ENCODE measurements at places on chromosomes 11 and 22. TPM values are rescaled to one million over a fixed set of nuclear protein-coding genes. Genes with fewer than 3 reads are reported as not detected.

- H3K27ac ChIP-seq = no peak overlapping the region
- no peaks in the 10 kb centered on the region for H3K27me3 ChIP-seq
- no peak for DNase-seq
- H3K36me3 ChIP-seq = peaks cover 36% of the 10 kb centered on the region
- no peak overlapping the region for H3K4me3 ChIP-seq
These were observed 7.9 kb downstream of the FEN1 start for GRCh38 chr11:61800331-61801281.

DNA sequence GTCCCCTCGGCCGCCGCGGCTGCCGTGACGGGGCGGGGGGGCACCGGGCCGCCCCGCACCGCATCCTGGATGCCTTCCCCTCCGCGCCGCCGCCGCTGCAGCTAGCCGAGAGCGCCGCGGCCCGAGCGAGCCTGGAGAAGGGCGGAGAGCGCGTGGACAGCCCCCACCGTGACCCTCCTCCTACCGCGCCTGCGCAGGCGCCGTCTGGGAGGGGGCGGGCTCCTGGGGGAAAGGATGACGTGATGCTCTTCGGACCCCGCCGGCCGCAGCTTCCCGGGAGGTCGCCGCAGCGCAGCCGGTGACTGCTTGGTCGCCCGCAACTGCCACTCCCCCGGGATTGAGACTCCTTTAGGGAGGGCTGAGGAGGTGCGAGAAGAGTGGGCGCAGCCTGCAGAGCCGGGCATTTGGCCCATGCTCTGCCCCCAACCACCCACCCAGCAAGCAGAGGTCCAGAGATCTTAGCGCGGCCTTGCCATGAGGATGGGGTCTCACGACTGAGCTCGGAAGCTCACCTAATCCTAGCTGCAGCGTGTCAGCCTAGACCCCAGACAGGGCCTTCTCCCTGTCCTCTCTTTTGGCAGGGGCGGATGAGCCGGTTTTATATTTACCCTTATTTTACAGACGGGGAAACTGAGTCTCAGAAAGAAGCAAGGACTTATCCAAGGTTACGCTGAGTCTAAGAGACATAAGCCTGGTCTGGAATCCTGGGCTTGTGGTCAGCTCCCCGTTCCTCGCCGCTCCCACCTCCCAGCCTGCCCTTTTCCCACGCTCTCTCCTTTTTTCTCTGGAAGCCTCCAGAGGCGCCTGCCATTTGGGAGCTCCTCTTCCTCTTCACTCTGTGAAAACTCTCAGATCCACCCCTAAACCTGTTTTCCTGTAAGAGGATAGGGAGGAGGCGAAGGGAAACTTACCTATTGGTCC, at the start of gene DENND5A:
Gene DENND5A (minus strand): TSS at position 140 of the 921 bp plus-strand sequence. CDS start 281 bp downstream, outside the sequence.
- peak within 1 kb of the TSS; percentile 95 for H3K27ac ChIP-seq
- no peaks in the 10 kb centered on the region for H3K27me3 ChIP-seq
- no peaks in the 10 kb centered on the region for H3K36me3 ChIP-seq
- peak within 1 kb of the TSS; percentile 90 for H3K4me3 ChIP-seq

- no peak overlapping the region for H3K27ac ChIP-seq
- peak; percentile 30 for DNase-seq
- H3K36me3 ChIP-seq = no peaks in the 10 kb centered on the region
- H3K4me3 ChIP-seq = no peak overlapping the region
These were observed 11.6 kb downstream of the MMP3 start for GRCh38 chr11:102831489-102832440.

GRCh38 chr11:66745356-66746235, 16.6 kb upstream of the SPTBN2 start:
- peak overlapping the region; percentile 92 for H3K27ac ChIP-seq
- H3K27me3 ChIP-seq = no peaks in the 10 kb centered on the region
- peak overlapping the region; percentile 96 for H3K4me3 ChIP-seq
- no peaks in the 10 kb centered on the region for H3K36me3 ChIP-seq
- DNase-seq = peak; percentile 46

OR2AG1 gene
- total RNA-seq = not detected

C11orf52 gene
- total RNA-seq = 12.2 TPM

RIBC2 gene
- 3.5 TPM for total RNA-seq

CARD16 gene
- total RNA-seq = 5.2 TPM
